ENCODE measurements at places on chromosomes 7 and 10. TPM values are rescaled to one million over a fixed set of nuclear protein-coding genes. Genes with fewer than 3 reads are reported as not detected.

Gene CRYGN
- total RNA-seq: not detected

Gene VSIR
- total RNA-seq: 240 TPM

Gene EPHA1
- 2.3 TPM for total RNA-seq

Gene CNTNAP2
- total RNA-seq: 1.0 TPM

Gene TMEM236
- total RNA-seq: under 0.01 TPM

Gene ARMS2
- not detected for total RNA-seq

Gene STEAP1
- 0.21 TPM for total RNA-seq

Gene SPDYE6
- not detected for total RNA-seq

Gene ACBD7
- total RNA-seq: 0.42 TPM

Gene LRRD1
- 0.10 TPM for total RNA-seq

Gene OR6B1
- under 0.01 TPM for total RNA-seq
